ENCODE measurements at places on chromosomes 16 and 17.

- DNase-seq = no peak
These were observed 35.5 kb downstream of the DNAH17 start for GRCh38 chr17:78541488-78542206.

DNA sequence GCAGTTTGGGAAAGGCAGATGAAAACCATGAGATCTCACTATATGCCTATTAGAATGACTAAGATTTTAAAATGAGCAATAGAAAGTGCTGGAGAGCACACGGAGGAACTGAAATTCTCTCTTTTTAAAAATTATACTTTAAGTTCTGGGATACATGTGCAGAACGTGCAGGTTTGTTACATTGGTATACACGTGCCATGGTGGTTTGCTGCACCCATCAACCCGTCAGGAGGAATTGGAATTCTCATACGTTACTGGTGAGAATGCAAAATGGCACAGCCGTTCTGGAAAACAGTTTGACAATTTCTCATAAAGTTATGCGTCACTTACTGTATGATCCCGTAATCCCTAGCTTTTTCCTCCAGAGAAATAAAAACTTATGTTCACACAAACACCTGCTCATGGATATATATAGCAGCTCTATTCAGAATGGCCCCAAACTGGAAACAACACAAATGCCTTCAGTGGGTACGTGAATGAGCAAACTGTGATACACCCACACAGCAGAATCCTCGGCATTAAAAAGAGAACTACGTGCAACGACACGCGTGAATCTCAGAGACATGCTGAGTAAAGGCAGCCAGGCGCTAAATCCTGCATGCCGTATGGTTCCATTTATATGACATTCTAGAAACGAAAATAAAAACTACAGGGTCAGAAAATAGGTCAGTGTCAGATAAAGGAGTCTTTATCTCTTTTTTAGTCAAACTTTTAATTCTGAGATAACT lies 11.8 kb downstream of the PIK3R6 start:
- DNase-seq = no peak

DNA sequence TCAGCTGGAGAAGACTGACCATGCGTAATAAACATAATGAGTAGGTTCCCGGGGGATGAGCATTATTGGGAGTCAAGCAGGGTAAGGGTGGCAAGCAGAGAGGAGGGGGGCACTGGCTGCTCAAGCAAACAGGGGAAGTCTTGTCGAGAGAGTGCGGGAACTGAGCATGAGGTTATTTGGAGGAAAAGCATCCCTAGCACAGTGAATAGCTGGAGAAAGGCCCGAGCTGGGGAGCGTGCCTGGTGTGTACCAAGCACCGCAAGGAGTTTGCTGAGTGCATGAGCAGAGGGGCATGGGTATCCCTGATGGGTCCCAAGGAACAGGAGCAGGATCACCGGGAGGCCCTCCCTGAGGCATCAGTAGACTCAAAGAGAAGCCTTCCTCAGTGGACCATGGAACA lies 17.2 kb downstream of the CYTH1 start:
- DNase-seq = no peak

DNA sequence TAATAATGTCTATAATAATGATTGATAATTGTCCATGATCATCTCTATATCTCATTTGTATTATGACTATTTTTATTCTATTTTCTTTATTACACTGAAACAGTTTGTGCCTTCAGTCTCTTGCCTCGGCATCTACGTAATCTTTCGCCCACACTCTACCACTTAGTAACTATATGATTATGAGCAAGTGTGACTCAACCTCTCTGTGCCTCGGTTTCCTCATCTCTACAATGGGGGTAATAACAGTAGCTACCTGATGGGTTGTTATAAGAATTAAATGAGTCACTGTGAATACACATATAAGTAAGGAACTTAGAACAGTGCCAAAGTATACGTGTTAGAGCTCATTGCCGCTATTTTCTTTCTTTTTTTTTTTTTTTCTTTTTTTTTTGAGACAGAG lies 3.7 kb upstream of the SLC16A11 start:
- no peak for DNase-seq

DNA sequence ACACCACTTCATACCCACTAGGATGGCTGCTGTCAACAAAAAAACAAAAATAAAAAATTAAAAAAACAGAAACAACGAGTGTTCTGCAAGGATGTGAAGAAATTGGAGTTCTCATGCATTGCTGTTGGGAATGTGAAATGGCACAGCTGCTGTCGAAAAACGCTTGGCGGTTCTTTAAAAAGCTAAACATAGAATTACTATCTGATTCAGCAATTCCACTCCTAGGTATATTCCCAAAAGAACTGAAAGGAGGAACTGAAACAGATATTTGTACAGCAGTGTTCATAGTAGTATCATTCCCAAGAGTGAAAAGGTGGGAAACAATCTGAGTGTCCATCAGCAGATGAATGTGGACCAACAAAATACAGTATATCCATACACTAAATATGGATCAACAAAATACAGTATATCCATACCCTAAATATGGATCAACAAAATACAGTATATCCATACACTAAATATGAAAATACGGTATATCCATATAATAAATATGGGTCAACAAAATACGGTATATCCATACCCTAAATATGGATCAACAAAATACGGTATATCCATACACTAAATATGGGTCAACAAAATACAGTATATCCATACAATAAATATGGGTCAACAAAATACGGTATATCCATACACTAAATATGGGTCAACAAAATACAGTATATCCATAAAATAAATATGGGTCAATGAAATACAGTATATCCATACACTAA lies 8.7 kb downstream of the METTL16 start:
- no peak for DNase-seq

- no peak for DNase-seq
These were observed 217.8 kb downstream of the ZNF423 start for GRCh38 chr16:49637933-49638672.

DNA sequence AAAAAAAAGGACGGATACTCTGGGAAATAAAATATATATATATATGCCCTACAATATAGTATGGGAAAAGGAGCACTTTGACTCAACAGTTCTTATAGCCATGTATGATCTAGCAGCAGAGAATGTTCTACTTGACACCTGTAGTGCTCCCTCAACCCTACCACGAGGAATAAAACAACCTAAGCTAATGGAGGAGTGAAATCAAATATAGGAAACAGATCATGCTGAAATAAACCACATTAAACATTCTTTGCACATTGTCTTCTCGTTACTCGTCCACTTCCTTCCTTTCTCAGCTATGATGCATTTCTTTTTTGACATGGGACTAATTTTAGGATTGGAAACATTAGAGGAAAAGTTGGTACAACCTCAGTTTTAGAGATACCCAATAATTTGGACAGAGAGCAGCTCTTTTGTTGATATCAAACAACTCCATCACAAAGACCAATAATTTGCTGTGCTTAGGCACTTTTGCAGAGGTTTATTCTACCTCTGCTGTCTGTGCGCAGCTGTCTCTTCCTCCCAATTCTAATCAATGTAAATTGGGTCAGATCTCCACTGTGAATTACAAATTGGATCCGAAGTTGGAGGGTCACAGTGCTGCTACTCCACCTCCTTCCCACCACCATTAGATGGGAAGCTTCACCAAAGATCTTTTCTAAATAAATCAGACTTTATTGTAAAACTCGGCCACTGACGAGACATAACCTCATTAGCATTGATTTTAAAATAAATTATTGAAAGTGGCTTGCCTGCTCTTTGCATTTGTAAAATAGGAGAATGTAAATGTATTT lies 65.8 kb downstream of the SNX11 start:
- no peak for DNase-seq

GRCh38 chr17:40190197-40191021 lies 13.1 kb downstream of the RAPGEFL1 start:
- DNase-seq = no peak

GRCh38 chr16:17457513-17457912 lies 13.2 kb downstream of the XYLT1 start:
- DNase-seq = no peak

DNA sequence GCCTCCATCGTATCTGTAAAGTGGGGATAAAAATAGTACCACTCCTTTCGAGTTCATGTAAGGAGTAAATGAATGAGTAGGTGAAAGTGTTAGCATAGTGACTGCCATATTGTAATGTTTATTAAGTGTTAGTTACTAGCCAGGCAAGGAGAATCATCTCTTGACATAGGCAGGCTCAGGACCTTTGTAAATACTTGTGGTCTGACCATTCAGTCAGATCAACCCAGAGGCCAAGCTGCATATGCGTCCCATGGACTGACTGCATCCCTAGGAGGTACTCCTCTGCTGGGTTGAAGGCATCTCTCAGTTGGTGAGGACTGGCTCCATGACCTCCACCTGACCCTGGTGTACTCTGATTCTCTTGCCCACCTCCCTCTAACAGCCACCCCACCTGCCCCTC lies 40.5 kb upstream of the CDRT4 start:
- no peak for DNase-seq

GRCh38 chr17:78583091-78583490 lies 5.9 kb upstream of the DNAH17 start:
- peak; percentile 83 for DNase-seq

DNA sequence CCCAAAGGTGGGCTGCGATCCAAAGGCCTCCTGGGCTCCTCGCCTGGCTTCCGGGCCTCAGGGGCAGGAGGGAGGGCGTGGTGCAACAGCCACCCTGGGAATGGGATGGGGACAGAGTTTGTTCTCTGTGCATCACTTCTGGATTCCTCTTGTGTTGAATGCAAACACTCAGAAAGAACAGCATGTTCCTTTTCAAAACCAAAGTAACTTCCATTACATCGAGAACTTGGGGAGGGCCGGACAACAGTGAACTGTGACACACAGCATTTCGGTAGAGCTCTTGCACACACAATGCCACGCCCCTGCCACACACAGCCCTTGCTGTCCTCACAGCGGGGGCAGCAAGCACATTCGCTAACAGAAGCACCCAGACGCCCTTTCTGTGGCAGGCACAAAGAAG lies 36.1 kb upstream of the FASN start:
- DNase-seq = no peak

- DNase-seq = no peak
These were observed 21.2 kb downstream of the DHODH start for GRCh38 chr16:72029567-72030271.

DNA sequence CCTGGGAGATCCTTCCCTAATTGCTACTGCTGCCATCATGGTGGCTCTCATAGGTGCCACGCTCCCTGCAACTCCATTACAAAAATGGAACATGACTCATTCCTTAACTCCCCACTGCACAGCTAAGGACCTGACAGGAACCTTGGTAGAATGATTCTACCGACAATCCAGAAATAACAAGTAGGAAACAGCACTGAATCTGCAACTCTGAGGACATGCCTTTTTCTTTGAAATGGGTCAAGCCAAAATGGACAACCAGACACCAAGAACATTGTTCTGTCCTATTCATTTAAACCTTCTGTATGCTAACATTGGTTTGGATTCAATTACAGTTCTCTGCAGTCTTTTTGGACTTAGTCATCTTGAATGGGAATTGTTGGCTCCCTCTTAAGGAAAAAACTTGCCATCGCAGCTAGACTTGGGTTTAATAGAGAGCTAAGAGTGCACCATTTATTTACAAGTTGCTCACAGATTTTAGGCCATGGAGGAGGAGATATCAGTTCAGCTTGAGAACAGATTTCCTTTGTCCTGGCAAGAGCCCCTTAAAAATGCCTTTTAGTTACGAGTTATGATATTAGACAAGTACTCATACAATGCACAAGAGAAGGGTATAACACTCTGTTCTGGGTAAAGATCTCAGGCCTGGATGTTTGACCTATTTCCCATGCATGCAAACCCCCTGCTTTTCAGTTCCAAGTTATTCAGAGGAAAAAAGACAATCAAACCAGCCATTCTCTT lies 20.9 kb upstream of the NSRP1 start:
- DNase-seq = peak; percentile 30

GRCh38 chr17:42585353-42585752 lies 7.8 kb upstream of the PSMC3IP start:
- DNase-seq = no peak

GRCh38 chr16:15608398-15609285 lies 34.3 kb downstream of the MARF1 start:
- no peak for DNase-seq

GRCh38 chr16:24844101-24845030 lies 1.4 kb upstream of the SLC5A11 start:
- DNase-seq = no peak

DNA sequence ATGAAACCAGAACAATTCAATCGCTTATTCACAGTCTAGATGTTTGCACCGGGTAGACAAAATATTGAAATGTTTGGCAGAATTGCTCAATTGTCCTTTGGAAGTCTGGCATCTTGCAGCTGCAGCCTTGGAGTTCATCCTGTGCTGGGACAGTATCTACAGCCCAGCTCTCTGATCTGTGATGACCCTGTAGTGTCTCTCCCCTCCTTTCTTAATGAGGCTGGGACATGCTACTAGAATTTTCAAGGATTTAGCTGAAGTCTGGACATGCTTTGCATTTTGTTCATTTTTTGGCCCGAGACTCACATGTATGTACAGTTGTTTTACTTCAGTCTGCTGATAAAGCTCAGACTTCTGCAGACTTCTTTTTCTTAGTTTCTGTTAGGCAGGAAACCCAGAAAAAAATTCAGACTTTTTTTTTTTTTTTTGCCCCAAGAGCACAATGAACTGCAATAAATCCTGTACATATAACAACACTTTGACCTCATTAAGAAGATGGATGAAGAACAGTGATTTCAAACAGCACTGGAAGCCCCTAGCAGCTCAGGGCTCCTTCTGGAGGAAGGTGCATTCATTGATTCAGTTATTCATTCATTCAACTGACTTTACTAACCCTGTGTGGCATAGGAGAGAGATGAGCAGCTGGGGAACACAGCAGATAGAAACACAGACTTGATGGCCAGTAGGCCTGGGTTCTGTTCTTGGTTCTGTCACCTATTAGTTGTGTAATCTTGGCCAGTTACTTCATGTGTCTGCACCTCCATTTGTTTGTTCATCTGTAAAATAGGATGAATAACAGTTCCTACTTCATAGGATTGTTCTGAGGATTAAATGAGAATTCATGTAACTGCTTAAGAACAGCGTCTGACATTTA lies 210.0 kb downstream of the MAP2K4 start:
- no peak for DNase-seq

- DNase-seq = peak; percentile 43
These were observed 28.4 kb upstream of the TMC5 start for GRCh38 chr16:19389246-19389645.

GRCh38 chr17:63573634-63574033 lies 23.4 kb downstream of the DCAF7 start:
- DNase-seq = peak; percentile 17

- peak; percentile 30 for DNase-seq
These were observed 26.1 kb downstream of the GLG1 start for GRCh38 chr16:74580833-74581232.

GRCh38 chr17:59010026-59010425 lies 96.7 kb downstream of the TRIM37 start:
- DNase-seq = no peak

DNA sequence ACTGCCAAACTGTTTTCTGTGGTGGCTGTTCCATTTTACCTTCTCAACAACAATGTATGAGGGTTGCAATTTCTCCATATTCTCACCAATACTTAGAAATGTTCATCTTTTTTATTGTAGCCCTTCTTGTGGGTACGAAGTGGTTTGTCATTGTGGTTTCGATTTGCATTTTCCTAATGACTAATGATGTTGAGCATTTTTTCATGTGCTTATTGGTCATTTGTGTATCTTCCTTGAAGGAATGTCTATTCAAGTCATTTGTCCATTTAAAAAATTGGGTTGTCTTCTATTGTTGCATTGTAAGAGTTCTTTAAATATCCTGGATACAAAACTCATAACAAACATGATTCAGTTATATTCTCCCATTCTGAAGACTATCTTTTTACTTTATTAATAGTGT lies 47.5 kb upstream of the CCL2 start:
- no peak for DNase-seq

Data from SJCRH30 (cell line).